ENCODE measurements at places on chromosomes 4 and X.

DNA sequence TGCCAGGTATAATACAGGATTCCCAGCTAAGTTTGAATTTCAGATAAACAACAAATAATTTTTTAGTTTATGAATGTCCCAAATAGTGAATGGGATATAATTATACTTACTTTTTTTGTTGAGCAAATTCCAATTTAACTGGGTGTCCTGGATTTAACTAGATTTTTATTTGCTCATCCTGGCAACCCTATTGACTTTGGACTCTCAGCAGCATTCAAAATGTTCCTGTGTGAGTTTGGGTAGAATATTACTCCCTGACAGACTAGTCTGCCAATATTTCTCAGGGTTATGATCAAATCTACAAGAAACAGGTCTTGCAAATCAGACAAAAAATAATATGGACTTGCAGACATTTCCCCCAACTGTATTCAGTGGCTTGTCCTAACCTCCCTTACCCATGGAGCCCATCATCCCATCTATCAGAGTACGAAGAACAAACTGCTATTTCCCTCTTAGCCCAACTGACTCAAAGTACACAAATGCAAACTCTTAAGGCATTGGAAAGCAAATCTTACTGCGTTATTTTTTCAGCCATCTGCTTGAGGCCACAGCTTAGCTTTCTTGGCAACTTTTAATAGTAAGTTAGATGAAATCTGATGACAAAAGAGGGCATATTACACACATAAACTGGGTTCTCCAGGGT lies 20.7 kb downstream of the SETD7 start:
- no peak for DNase-seq

- DNase-seq, result no peak
Observed at GRCh38 chr4:124053872-124054538, 657.4 kb downstream of the SPRY1 start.

GRCh38 chrX:12115377-12115776 lies 22.9 kb upstream of the FRMPD4 start:
- no peak for DNase-seq

DNA sequence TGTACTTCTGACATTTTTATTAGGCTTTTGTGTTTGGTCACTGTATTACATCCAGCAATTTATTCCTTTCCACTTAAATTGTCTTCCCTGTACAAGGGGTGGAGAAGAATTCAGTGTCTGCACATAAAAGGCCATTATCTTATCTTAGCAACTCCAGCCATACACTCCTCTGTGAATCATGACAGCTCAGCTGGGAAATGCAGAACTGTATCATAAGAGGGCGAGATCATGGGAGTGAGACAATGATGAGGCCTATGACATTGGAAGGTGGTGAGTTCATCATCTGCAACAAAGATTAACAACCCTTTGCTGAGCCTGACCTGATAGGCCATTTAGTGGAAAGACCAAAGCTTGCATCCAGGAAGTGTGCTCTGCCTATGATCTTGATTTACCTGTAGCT lies 33.3 kb downstream of the SLIT2 start:
- no peak for DNase-seq

DNA sequence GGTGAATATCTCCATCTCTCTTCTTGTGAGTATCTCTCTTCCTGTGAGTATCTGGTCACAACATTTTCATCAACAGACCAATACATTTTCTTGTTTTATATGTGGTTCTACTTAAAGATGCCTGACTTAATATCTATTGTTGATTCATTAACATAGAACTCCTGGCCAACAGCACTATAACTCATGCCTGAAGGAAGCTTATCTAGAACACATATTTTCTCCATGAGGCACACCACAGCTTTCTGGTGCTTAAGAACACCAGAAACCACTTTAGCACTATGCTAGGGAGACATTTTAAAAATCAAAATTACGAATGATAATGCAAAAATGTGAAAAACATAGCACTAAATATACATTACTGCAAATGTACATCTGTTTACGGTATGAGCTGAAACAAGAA lies 190.4 kb downstream of the GABRB1 start:
- DNase-seq, result no peak

DNA sequence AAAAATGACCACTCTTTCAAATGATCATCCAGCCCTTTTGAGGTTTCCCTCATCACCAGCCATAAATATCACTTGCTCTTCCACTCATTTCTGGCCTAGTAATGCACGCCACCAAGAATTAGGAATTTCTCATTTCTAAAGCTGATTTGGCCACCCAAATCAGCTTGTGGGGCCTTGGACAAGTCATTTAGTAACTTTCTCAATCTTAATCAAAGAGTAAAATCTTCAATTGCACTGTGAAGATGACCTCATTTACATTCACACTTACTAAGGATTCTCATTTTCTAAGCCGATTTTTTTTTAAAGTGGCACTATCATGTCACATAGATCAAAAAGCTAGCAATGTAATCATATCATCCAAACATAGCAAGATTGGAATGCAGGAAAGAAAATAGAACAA lies 150.0 kb upstream of the HHIP start:
- DNase-seq, result no peak

DNA sequence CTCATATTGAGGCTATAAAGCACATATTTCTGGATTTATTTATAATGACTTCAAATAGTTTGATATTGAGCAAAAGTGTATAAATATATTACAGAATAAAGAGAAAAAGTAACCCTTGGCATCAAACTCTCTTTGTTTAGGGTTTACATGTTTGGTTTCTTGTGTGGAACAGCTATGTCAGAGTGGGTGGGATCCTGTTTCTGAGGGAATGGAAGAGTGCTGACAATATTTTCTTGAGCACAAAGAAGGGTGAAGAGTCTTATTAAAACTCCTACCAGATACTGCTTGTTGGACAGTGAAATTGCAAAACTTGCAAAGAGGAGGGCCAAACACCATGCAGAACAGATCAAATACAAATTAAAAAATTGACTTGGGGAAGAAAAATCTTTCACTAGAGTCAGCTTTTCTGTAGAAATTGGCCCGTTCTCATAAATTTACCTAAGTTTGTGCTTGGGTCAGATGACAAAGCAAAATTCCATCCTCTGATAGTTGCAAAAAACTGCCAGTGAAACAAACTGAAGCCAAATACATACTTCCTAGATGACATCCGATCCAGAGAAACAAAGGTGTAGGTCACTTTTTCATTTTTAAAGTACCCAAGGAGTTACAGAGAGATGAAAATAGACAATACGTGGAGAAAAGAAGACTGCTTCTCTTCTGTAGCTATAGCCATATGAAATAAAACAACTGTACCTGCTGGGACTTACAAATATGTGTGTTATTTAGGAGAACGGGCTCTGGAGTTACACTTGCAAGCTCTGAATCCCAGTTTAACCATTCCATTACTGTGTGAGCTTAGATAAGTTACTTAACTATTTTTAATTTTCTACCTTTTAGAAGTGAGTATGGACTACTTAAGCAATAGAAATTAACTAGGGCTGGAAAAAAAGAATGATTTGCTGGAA lies 133.3 kb downstream of the MAML3 start:
- no peak for DNase-seq

GRCh38 chrX:12065251-12065650 lies 73.0 kb upstream of the FRMPD4 start:
- no peak for DNase-seq

GRCh38 chrX:101391831-101392230 lies 1.0 kb downstream of the RPL36A start:
- no peak for DNase-seq

DNA sequence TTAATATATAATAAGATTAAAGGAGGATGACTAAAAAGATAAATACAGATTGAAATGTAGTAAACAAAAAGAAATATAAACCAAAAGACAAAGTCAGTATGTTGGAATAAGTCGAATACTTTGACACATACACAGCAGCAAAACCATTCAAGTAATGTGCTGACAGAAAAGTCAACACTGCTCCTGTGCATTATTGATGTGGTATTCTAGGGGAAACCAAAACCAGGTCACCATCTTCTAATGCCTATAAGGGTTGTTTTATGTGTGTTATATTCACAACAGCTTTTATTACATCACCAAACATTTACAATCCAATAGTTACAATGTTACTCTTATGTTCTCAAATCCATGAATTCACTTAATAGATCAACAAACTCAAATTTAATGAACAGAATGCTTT lies 111.8 kb upstream of the DKK2 start:
- no peak for DNase-seq

- DNase-seq, result no peak
Observed at GRCh38 chr4:33107814-33108213, 2387.6 kb downstream of the PCDH7 start.

GRCh38 chrX:108666101-108666500 lies 70.3 kb downstream of the IRS4 start:
- DNase-seq, result no peak

- DNase-seq, result no peak
Observed at GRCh38 chr4:80454556-80454955, 119.0 kb downstream of the CFAP299 start.

- DNase-seq, result no peak
Observed at GRCh38 chrX:105754286-105754964, 67.9 kb upstream of the NRK start.

GRCh38 chrX:144253356-144253755 lies 369.5 kb downstream of the UBE2NL start:
- no peak for DNase-seq

DNA sequence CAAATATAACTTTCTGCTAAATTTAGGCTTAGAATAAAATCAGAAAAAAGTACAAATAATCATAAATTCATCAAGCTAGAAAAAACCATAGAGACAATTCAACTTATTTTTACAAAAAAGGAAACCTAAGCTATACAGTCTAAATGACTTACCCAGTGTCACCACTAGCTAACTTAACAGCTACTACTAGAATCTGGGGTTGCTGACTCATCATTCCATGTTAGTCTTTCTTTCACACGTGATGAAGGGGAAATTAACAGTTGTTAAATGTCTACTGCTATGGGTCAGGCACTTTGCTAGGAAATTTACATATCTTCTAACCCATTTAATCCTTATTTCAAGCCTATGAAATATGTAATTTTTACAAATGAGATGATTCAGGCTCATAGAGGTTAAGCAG lies 349.3 kb upstream of the GALNT7 start:
- no peak for DNase-seq

DNA sequence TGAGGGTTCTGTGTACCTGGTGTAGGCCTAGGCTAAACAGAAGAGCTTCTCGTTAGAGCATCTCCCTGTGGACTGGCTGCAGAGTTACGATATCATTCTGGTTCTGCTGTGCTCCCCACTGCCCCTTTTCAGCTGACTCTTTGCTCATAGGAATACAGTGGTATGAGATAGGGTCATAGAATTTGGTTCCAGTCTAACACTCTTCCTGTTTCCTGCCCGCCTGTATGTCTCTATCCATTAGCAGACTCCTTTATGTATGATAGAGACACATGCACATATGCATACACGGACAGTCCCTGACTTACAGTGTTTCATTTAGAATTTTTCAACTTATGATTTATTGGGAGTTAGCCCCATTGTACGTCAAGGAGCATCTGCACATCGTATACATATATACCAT lies 15.3 kb downstream of the RNF4 start:
- DNase-seq, result no peak

- DNase-seq, result peak; percentile 30
Observed at GRCh38 chr4:61200187-61200915, at the start of gene ADGRL3. Gene ADGRL3 (plus strand): TSS chr4:61200326.

GRCh38 chr4:179059396-179059795 lies 1617.2 kb upstream of the AGA start:
- no peak for DNase-seq

DNA sequence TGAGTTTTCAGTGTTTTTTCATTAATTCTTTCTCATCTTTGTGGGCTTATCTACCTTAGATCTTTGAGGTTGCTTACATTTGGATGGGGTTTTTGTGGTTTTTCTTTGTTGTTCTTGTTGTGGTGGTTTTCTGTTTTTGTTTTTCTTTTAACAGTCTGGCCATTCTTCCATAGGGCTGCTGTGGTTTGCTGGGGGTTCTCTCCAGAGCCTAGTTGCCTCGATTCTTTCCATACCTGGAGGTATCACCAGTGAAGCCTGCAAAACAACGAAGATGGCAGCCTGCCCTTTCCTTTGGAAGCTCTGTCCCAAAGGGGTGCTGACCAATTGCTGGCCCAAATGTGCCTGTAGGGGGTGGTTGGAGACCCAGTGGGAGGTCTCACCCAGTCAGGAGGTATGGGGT lies 168.6 kb upstream of the CLNK start:
- DNase-seq, result no peak

GRCh38 chrX:105126201-105126600 lies 94.3 kb downstream of the TEX13A start:
- no peak for DNase-seq

GRCh38 chr4:15920723-15921591 lies 17.6 kb downstream of the FGFBP1 start:
- no peak for DNase-seq

- peak; percentile 17 for DNase-seq
Observed at GRCh38 chr4:87838890-87839591, 6.3 kb downstream of the MEPE start.

DNA sequence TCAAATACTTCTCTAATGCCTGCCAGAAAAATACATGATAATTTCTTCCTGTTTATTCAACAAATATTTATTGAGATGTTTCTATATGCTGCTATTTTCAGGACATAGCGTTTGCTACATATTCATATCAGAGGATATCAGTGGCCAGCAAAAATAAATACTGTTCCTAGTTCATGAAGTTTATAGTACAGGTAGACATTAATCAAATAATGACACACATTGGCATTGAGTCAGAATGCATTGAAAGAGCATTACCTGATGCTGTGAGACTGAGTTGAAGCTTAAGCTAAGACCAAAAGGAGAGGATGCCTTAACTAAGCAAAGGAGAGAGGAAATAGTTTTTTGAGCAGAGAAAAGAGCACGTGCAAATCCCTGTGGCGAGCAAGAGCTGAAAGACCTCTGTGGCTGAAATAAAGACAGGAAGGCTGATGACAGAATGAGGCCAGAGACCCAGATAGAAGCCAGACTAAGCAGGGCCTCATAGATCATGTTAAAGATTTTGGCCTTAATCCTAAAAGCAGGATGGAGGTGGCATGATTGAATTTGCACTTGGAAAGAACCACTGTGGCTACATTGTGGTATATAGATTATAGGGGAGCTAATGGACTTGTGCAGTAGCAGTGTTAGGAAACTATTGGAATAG lies 36.2 kb downstream of the FAM241A start:
- no peak for DNase-seq

DNA sequence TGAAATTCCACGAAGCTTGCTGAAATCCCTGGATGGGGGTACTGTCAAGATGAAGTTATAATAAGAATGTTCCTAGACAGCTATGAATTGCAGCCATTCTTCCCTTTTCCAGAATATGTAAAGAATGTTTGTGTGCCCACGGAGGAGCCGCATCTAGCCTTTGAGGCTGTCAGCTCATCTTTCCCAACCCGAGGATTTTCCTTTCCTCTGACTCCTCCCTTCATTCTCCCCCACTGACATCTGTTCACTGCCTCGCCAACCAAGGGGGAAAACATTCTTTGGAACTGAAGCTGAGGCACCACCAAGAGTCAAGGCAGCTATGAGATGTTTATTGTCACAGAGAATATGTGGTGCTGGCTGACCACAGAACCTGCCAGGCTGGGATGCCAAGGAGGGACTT lies 8.8 kb downstream of the NHSL2 start:
- no peak for DNase-seq

GRCh38 chr4:2932951-2933565 lies 30.1 kb downstream of the NOP14 start:
- no peak for DNase-seq
